ENCODE measurements at places on chromosomes 5 and 9.

DNA sequence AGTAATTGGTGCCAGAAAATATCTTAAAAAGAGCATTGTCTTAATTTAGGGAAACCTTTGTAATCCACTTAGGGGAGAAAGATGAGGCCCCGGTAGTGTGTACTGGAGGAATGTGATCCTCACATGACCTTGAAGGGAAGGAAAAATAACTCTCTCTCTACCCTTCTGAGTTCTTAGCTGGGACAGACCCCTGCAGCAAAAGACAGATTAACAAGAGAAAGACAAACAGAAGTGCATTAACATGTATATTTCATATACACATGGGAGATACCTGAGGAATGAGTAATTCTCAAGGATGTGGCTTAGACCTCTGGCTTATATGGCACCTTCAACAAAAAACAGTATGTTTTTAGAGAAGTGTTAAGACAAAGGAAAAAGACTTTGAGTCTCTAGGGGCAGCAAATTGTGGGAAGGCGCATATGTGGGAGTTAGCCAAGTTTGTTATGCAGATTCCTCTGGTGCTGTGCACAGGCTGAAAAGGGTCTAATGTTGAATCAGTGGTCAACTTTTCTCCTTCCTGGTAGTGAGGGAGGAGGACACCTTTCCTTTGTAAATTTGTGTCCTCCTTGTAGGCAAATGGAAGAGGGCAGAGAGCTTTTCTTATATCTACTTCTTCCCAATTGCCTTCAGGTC lies 138.8 kb downstream of the LRRC70 start:
- no peak for DNase-seq

DNA sequence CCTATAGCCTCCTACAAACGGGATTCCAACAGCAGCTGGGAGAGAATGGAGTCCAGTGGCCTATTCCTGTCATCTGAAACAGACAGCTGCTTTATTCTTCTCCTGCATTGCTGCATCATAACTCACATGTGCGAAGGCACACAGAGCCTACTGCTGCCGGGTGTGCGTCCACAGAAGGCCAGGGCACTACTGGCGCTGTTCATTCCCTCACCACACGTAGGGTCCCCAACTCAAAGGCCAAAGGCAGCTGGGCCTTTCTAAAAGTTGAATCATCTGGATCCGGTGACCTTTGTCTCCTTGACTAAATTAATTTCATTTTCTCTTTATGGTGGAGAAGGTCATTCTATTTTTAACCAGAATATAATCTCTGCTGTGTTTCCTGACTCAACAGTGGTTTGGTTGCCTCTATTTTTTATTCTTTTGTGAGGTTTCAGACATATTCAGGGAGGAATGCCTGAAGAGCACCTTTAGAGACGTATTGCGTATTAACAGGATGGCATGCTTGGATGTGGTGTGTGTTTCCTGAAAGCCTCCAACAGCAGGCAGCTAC lies 10.8 kb upstream of the SPATA24 start:
- peak; percentile 11 for DNase-seq

- no peak for DNase-seq
These were observed 171.5 kb downstream of the SSBP2 start for GRCh38 chr5:81579262-81579924.

GRCh38 chr5:112445626-112446350 lies 26.7 kb upstream of the EPB41L4A start:
- no peak for DNase-seq

DNA sequence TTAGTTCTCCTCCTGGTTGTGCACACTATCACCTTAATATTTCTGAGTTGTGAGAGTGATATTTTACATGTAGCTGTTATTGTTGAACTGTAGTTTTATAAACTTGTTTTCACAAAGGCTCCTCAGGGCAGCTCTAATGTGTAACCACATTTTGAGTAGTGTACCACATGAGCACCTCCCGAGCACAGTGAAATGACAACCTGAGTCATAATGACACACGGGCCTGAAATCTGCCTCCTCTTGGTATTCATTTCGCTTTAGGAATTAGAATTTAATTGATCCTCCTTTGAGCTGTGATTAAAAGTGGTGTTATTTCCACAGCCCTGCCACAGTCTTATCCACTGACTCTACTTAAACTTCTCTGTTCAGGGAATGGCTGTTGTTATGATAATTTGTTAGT lies 7.9 kb downstream of the MTRR start:
- no peak for DNase-seq

GRCh38 chr5:67395790-67396418 lies 199.3 kb upstream of the CD180 start:
- no peak for DNase-seq
